ENCODE measurements at places on chromosomes 2 and 18.

GRCh38 chr2:103788389-103788788 lies 1026.6 kb downstream of the TMEM182 start:
- no peak overlapping the region for H3K27ac ChIP-seq
- no peak overlapping the region for H3K4me3 ChIP-seq
- DNase-seq = no peak

GRCh38 chr2:71309-72035 lies 25.2 kb upstream of the FAM110C start:
- no peaks in the 10 kb centered on the region for H3K36me3 ChIP-seq
- H3K4me1 ChIP-seq = no peaks in the 10 kb centered on the region
- H3K27me3 ChIP-seq = no peaks in the 10 kb centered on the region
- no peak for DNase-seq

GRCh38 chr2:144194326-144195071 lies 325.4 kb downstream of the ZEB2 start:
- no peak overlapping the region for H3K4me3 ChIP-seq
- H3K4me1 ChIP-seq = no peaks in the 10 kb centered on the region
- no peaks in the 10 kb centered on the region for H3K36me3 ChIP-seq
- H3K27ac ChIP-seq = no peak overlapping the region

GRCh38 chr2:134667541-134667940 lies 51.3 kb downstream of the TMEM163 start:
- no peak for DNase-seq
- H3K27me3 ChIP-seq = no peaks in the 10 kb centered on the region
- H3K4me3 ChIP-seq = no peak overlapping the region
- peaks cover 16% of the 10 kb centered on the region for H3K4me1 ChIP-seq
- no peaks in the 10 kb centered on the region for H3K36me3 ChIP-seq

GRCh38 chr2:239220341-239220740 lies 180.5 kb downstream of the HDAC4 start:
- no peaks in the 10 kb centered on the region for H3K27me3 ChIP-seq
- no peak for DNase-seq
- peak overlapping the region; percentile 92 for H3K27ac ChIP-seq
- H3K4me1 ChIP-seq = peaks cover 49% of the 10 kb centered on the region

DNA sequence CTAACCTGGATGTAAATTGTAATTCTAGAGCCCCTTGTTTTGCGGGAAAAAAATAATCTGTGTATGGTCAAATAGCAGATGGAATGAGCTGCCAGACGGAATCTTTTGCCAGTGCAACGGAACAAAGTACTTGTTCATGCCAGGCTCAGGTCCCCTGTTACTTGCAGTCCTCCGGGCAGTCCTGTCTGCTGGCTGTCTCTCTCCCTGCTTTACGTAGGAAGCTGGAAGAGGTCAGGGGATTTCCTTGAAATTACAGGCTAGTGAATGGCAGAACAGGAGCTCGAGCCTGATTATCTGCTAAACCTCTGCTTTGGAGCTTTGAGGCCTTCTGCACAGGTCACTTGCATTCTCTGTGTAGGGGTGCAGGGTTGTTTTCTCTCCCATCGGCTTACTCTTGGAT lies 54.8 kb downstream of the LRRFIP1 start:
- H3K36me3 ChIP-seq = no peaks in the 10 kb centered on the region
- H3K27ac ChIP-seq = peak overlapping the region; percentile 36
- DNase-seq = no peak
- peaks cover 26% of the 10 kb centered on the region for H3K4me1 ChIP-seq
- no peaks in the 10 kb centered on the region for H3K27me3 ChIP-seq

GRCh38 chr2:19748711-19749506 lies 152.9 kb downstream of the TTC32 start:
- H3K27ac ChIP-seq = no peak overlapping the region
- H3K4me3 ChIP-seq = no peak overlapping the region
- DNase-seq = no peak
- H3K36me3 ChIP-seq = no peaks in the 10 kb centered on the region

- H3K36me3 ChIP-seq = no peaks in the 10 kb centered on the region
- H3K27me3 ChIP-seq = no peaks in the 10 kb centered on the region
Observed at GRCh38 chr18:34493099-34493544, 217.0 kb upstream of the DTNA start.

GRCh38 chr18:62807396-62807795 lies 92.1 kb downstream of the PHLPP1 start:
- no peaks in the 10 kb centered on the region for H3K36me3 ChIP-seq
- H3K4me3 ChIP-seq = no peak overlapping the region
- no peaks in the 10 kb centered on the region for H3K4me1 ChIP-seq
- no peak for DNase-seq

DNA sequence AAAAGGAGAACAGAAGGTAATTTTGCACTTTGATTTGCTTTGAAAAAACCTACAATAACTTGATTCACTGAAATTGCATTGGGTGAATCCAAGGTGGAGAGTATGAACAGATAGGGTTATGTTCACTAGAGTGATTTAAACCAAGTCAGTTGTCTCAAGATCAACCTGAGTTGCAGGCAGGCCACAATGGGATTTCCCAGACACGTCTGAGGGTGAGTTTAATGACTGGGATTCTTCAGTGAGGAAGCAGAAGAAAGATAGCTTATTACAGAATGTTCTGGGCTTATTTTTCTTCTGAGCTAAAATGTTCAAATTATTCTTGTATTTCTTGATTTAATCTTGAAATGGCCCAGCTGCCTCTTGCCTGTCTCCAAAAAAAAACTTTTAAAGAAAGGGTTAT lies 20.1 kb downstream of the COL4A4 start:
- DNase-seq = no peak
- no peaks in the 10 kb centered on the region for H3K27me3 ChIP-seq
- H3K27ac ChIP-seq = no peak overlapping the region
- no peaks in the 10 kb centered on the region for H3K4me1 ChIP-seq
- H3K36me3 ChIP-seq = no peaks in the 10 kb centered on the region
